ENCODE measurements at places on chromosomes 3 and 15.

- no peak for DNase-seq
Observed at GRCh38 chr3:151165226-151165625, 37.8 kb downstream of the GPR171 start.

DNA sequence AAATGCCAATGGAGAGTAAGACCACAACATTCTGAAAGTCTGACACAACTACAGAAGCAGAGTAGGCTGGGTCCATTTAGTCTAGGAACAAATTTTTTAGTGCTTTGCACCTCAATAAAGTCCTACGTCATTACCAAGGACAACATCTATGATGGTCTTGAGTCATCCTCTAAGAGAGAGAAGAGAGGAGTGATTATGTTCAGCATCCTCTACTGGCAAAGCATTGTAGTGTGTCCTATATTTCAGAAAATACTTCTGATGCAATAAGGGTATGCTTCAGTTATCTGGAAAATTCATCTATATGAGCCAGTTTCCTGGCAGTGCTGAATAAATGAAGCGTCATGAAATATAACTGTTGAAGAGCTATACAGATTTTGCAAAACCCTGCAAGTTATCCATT is 95.6 kb downstream of the P2RY1 start:
- no peak for DNase-seq

DNA sequence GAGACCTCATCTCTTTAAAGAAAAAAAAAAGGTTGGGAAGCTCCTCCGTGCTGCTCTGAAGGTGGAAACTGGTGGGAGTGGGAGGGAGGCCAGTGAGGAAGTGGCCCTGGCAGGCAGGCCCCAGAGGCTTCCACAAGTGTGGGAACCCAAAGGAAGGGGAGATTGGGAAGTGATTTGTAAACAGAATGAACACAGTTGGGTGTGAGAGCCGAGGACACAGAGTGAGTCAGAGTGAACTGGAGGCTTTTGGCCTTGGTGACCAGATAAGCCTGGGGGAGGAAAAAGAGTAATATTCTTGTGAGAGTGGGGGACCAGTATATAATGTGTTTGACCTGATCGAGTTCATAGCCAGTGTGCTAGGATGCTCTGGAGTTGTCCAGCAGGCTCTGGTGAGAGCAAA is 23.0 kb downstream of the MKRN2 start:
- no peak for DNase-seq

- DNase-seq = no peak
Observed at GRCh38 chr15:59997070-59997701, 6.9 kb upstream of the FOXB1 start.

DNA sequence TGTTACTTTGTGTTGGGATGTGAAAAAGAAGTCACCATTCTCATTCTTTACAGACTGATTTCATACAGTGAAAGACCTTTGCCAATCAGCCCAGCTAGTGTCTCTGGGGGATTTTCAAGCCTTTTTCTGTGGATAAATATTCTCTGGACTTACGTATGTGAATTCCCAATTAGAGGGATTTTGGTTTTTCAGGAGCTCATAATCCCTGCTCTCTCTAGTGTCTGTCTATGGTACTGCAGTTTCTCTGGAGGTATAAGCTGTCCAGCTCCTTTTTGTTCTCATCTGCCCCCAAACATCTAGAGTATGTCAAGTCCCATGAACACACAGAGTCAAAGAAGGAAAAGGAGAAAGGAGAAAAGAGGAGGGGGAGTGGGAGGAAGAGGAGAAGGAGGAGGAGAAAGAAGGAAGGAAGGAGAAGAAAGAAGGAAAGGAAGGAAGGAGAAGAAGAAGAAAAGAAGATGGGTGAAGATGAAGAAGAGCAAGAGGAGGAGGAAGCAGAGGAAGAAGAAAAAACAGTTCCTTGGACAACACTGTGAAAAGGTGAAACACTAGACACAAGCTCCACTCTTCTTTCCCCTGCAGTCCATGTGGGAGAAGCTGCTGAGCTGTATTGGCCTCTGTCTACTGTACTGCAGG is 218.6 kb downstream of the GREM1 start:
- DNase-seq = no peak
